CD4-positive, alpha-beta T cell treated with Interleukin-15 for 1 hour (primary cell): ENCODE measurements at places on chromosomes 6 and 20.

- no peak for DNase-seq
Measured at GRCh38 chr20:11551479-11551878, 366.2 kb upstream of the BTBD3 start.

- peak; percentile 81 for DNase-seq
Measured at GRCh38 chr6:29887330-29887818, 55.0 kb upstream of the HLA-A start.

- no peak for DNase-seq
Measured at GRCh38 chr6:10556992-10557391, 35.8 kb downstream of the GCNT2 start.

DNA sequence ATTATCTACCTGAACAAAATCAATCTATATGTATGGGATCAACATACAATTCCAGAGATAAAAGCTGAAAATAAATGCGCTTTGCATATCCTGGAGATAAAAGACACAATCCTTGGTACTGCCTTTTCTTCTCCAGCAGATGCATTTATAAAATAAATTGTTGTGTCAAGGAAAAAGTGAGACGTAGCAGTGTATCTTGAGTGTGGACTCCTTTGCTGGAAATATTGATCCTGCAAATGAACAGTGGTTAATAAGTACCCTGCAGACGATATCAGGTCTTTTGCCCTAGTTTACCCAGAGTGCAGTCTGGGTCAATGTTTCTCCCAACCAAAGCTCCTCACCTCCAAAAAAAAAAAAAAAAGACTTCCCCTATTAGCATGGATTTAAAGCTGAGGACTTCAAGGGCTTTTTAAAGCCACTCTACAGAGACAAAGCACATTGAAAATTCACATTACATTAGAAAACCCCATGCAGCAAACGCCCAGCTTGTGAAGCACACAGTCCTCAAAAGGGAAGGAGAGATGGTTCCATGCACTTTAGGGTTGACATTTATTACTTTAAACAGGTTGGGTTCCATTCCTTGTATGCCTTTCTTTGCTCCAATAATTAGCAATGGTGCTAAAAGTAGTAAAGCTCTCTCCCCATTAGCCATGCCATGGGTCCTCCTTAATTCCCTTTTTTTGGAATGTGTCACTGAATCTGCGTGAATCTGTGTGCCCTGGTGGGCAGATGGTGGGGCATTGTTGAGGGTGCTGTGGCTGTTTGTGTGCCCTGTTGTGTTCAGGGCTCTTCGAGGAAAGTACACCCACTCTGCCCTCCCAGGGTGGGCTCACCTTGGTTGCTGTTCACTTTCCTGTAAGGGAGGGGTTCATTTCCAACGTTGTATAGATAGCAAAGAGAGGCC lies 21.1 kb downstream of the FOXA2 start:
- no peak for DNase-seq

- peak; percentile 2 for DNase-seq
Measured at GRCh38 chr20:62174021-62174804, 8.6 kb upstream of the MTG2 start.

DNA sequence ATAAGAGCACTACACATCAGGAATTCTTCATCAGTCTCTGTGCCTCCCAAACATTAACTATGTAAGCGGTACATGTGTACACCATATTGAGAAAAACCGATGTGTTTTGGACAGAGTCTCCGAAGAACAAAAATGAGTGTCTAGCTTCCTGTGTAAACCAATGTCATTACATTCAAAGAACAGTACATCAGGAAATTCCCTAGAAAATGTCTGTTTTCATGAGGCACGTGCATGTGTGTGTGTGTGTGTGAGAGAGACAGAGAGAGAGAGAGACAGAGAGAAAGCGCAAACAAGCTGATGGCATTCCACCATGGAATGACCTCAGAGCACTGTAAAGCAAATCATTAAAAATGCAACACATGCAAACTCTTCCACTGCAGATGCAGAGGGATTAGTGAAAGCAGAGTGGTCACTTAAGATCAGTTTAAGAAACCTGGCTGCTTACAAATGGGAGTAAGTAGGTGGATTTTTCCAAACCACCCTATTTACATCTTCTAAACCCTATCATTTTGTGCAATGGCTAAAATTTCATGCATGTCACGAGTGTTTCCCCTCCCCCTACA lies 133.9 kb downstream of the HIVEP2 start:
- no peak for DNase-seq

GRCh38 chr6:121944354-121944753 lies 455.1 kb upstream of the HSF2 start:
- DNase-seq = no peak

DNA sequence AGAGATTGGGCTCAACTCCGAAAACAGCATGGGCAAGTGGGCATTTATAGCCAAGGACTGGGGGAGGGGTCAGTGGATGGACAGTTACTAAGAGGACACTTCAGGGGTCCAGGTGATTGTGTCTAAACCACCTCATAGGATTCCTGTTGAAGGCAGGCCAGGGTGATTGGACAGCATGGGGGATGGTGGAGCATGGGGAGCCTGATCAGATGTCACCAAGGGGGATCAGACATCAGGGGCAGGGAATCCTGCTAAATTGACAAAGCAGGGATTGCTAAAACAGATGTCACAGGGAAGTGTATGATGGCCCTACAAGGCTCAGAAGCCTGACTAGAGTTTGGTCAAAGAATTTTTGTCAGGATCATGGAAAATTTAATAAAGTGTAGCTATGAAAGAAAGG lies 2.4 kb upstream of the PYGB start:
- no peak for DNase-seq

DNA sequence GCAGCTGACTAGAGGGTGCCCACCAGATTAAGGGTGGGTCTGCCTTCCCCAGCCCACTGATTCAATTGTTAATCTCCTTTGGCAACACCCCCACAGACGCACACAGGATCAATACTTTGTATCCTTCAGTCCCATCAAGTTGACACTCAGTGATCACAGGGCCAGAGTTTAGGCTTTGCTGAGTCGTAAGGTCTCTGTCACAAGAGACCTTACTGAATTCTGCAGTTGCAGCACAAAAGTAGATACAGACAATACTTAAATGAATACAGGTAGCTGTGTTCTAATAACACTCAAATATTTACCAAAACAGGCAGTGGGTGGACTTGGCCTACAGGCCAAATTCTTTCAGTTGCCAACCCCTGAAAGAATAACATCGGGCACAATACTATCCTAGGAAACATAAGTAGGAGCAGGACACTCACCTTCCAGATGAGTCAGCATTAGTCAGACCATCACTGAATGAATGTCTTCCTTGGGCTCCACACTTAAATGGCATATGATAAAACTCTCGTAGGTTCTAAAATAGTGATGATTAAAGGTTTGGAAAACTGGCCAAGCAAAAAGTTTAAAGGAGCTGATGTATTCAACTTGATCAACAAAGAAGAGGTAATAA lies 190.0 kb downstream of the UBE3D start:
- DNase-seq = no peak

DNA sequence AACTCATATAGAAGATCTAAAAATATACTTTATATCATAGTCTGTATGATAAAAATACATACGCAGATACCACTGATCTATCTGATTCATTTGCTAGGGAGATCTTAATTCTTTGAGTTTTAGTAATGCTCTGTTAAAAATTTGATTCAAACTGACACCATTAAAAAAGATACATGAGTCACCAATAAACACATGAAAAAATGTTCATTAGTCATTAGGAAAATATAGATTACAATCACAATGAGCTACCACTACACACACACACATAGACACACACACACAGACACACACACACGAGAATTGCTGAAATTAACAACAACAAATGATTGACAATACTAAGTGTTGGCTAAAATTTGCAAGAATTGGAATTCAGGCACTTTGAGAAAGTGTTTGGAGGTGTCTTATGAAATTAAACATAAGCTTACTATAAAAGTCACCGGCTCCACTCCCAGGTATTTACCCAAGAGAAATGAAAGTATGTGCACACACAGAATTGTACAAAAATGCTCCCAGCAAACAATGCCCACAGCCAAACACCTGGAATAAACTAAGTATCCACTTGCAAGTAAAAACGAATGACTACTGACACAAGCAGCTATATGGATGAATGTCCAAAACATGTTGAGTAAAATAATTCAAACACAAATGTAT lies 117.7 kb upstream of the GGTLC1 start:
- DNase-seq = no peak

DNA sequence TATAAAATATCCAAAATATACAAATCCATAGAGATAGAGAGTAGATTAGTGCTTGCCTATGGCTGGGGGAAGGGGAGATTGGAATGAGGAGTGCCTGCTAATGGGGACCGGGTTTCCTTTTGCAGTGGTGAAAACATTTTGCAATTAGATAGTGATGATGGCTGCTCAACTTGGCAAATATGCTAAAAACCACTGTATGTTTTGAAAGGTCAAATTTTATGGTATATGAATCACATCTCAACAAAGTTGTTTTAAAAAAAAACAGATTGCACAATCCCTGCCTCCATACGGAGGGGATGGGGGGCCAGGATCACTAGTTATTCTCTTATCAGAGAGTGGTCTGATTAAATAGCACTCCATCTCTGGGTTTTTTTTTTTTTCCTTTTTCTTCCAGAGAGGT lies 76.9 kb upstream of the RIPOR2 start:
- no peak for DNase-seq

DNA sequence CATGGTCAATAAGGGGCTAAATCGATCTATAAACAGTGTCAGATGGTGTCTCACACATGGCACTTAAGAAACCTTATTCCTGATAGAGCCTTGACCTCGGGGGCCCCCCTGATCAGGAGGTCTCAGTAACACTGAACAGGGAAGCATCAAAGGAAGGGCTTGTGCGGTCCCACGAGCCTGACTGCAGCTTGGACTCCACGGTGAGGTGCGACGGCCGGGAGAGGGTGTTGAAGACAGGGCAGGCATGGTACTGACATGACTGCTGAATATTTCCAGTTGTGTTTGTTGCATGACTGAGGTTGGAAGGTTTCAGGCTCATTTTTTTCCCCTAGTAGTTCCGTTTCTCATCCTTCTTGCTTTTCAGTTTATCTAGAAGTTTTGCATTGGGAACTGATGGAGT lies 107.1 kb upstream of the JAG1 start:
- DNase-seq = no peak
